ENCODE measurements at places on chromosomes 2 and 18. TPM values are rescaled to one million over a fixed set of nuclear protein-coding genes. Genes with fewer than 3 reads are reported as not detected.
A peak's percentile ranks its signal among the peaks of the same experiment; 100 is the strongest.

GREB1 gene
- 2.7 TPM for total RNA-seq

DLX1 gene
- total RNA-seq: 1.1 TPM

CACNB4 gene
- 3.0 TPM for total RNA-seq

ACYP2 gene
- 23.8 TPM for total RNA-seq

KLF7 gene
- 26.8 TPM for total RNA-seq

TUBB8B gene
- total RNA-seq: not detected

NPPC gene
- not detected for total RNA-seq

CCDC150 gene
- total RNA-seq: 1.6 TPM

SLC5A7 gene
- 0.78 TPM for total RNA-seq

OTOS gene
- 31.1 TPM for total RNA-seq

DNA sequence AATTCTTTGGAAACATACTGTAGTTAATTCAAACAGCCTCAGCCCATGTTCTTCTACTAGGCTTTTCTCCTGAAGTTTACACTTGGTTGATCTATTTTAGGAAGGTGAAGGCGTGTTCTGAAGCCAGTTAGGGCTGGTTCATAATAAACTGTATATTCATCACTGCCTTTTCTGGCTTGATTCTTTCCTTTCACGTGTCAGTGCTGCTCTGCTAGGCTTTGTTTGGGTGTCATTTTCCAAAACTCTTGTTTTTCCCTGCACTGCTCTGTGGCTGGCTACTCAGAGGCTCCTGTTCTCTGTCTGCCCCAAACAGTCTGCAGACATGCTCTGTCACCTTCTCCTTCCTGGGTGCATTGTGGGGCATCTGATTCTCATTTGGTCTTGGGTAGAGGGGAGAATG, 136.1 kb downstream of the PARD3B start:
- no peaks in the 10 kb centered on the region for H3K27me3 ChIP-seq
- H3K27ac ChIP-seq: no peak overlapping the region
- peaks cover 3% of the 10 kb centered on the region for H3K4me1 ChIP-seq
- no peak overlapping the region for H3K4me3 ChIP-seq
- H3K36me3 ChIP-seq: no peaks in the 10 kb centered on the region

GRCh38 chr2:5818961-5819600, 126.9 kb downstream of the SOX11 start:
- no peak overlapping the region for H3K27ac ChIP-seq
- no peaks in the 10 kb centered on the region for H3K27me3 ChIP-seq
- H3K36me3 ChIP-seq: no peaks in the 10 kb centered on the region
- no peaks in the 10 kb centered on the region for H3K4me1 ChIP-seq
- H3K4me3 ChIP-seq: no peak overlapping the region
- DNase-seq: no peak

- no peak for DNase-seq
- H3K4me3 ChIP-seq: no peak overlapping the region
- no peaks in the 10 kb centered on the region for H3K27me3 ChIP-seq
- H3K4me1 ChIP-seq: no peaks in the 10 kb centered on the region
- no peak overlapping the region for H3K27ac ChIP-seq
Measured at GRCh38 chr18:57649556-57650500, 28.2 kb upstream of the NARS1 start.

DNA sequence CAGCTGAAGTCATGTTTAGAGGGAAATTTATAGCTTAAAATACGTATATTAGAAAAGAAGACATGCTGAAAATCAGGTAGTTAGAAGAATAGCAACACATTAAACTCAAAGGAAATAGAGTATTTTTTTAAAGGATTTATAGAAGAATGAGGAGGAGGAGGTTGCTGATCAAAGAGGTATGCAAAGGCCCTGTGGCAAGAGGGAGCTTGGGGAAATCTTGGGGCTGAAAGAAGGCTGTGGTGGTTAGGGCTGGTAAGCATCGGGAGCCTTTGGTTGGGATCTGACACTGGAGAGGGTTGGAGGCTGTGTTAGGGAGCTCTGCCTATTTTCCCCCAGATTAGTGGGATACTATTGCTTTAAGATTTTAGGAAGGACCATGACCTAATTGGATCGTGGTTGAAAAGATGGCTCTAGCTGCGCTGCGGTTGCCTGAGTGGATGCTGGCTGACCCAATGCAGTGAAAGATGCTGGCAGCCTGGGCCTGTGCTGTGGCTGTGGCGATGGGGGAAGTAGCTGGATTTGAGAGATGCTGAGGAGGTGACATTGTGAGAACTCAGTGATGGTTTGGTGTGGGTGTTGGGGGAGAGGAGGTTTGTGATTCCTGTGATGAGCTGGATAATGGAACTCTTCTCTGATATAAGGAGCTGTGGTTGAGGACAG, 11.7 kb downstream of the DGKD start:
- no peak overlapping the region for H3K27ac ChIP-seq
- H3K4me3 ChIP-seq: no peak overlapping the region
- H3K27me3 ChIP-seq: no peaks in the 10 kb centered on the region
- H3K4me1 ChIP-seq: peaks cover 21% of the 10 kb centered on the region

DNA sequence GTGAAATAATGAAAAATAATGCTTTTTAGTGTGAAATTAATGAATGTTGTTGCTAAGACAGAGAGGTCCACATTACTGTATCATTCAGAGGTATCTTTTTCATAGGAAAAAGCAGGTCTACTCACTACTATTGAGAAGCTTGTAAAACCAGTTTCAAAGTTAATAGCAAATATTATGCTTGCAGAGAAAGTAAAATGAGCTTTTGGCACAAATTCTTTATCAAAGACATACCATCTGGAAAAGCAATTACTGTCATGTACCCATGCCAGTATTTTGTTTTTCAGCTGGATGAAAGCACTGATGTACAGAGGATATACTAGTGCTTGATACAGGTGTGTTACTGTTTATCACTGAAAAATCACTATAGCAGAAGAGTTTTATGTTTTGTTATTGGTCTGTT, 77.5 kb downstream of the NCOA1 start:
- H3K36me3 ChIP-seq: no peaks in the 10 kb centered on the region
- DNase-seq: no peak
- no peak overlapping the region for H3K27ac ChIP-seq
- no peak overlapping the region for H3K4me3 ChIP-seq
- H3K4me1 ChIP-seq: peaks cover 13% of the 10 kb centered on the region
- no peaks in the 10 kb centered on the region for H3K27me3 ChIP-seq

- H3K27me3 ChIP-seq: no peaks in the 10 kb centered on the region
- H3K27ac ChIP-seq: no peak overlapping the region
- H3K36me3 ChIP-seq: no peaks in the 10 kb centered on the region
- no peaks in the 10 kb centered on the region for H3K4me1 ChIP-seq
- no peak for DNase-seq
Measured at GRCh38 chr2:171909266-171909665, 13.0 kb upstream of the HAT1 start.

GRCh38 chr18:63040788-63041410, 278.7 kb downstream of the BCL2 start:
- H3K27ac ChIP-seq: no peak overlapping the region
- no peaks in the 10 kb centered on the region for H3K36me3 ChIP-seq
- no peaks in the 10 kb centered on the region for H3K27me3 ChIP-seq
- DNase-seq: no peak
- H3K4me3 ChIP-seq: no peak overlapping the region

DNA sequence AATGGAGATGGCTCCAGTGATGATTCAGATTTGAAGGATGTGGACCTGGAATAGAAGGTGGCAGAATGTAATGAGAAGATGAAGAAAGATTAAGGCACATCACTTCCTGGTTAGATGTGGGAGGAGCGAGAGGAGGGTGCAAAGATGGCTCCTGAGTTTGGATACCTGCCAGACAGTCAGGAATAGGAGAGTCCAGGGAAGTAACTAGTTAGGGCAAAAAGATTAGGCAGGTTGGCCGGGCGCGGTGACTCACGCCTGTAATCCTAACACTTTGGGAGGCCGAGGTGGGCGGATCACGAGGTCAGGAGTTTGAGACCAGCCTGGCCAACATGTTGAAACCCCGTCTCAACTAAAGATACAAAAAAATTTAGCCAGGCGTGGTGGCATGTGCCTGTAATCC, 5.6 kb downstream of the C2orf74 start:
- DNase-seq: no peak
- no peak overlapping the region for H3K27ac ChIP-seq
- no peak overlapping the region for H3K4me3 ChIP-seq
- peaks cover 12% of the 10 kb centered on the region for H3K36me3 ChIP-seq

DNA sequence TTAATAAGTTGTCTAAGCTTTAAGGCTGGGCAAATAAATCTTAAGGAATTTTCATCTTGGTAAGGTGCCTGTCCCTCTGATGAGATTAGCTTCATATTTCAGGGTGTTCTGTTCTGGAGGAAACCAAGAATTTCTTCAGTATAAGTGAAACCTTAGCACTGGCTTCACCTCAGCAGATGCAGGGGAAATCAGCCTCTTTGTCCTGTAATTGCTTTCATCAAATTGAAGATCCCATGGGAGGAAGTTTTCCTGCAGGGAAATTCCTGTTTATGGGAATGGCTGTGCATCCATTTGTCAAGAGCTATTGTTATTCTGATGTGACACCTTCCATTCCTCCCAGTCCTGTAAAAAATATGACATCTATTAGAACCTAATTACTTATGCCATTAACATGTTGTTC, 174.5 kb downstream of the PTPRM start:
- peaks cover 53% of the 10 kb centered on the region for H3K4me1 ChIP-seq
- H3K4me3 ChIP-seq: no peak overlapping the region
- DNase-seq: no peak
- no peaks in the 10 kb centered on the region for H3K36me3 ChIP-seq
- no peaks in the 10 kb centered on the region for H3K27me3 ChIP-seq

DNA sequence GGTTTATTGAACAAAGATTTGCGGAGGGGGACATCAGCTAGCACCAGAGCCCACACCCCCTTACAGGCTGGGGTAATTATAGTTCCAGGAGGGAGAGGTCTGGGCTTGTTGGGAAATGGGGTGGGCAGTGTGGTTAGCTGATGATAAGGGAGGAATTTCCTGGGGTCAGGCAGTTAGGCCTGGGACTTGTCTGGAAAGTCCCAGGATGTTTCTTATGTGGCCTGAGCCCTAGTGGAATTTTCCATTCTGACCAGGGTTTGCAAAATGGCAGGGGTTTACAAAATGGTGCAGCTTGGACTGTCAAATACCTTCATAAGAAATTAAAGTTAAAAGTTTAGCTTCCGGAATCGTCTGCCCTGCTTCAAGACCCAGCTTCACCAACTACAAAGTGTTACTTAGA, 199.1 kb downstream of the FBXO15 start:
- no peaks in the 10 kb centered on the region for H3K27me3 ChIP-seq
- no peak overlapping the region for H3K4me3 ChIP-seq
- DNase-seq: no peak
- H3K27ac ChIP-seq: no peak overlapping the region

- H3K27me3 ChIP-seq: no peaks in the 10 kb centered on the region
- H3K36me3 ChIP-seq: no peaks in the 10 kb centered on the region
- H3K4me3 ChIP-seq: no peak overlapping the region
- no peak overlapping the region for H3K27ac ChIP-seq
- DNase-seq: no peak
Measured at GRCh38 chr18:2879889-2880288, 33.1 kb downstream of the EMILIN2 start.

DNA sequence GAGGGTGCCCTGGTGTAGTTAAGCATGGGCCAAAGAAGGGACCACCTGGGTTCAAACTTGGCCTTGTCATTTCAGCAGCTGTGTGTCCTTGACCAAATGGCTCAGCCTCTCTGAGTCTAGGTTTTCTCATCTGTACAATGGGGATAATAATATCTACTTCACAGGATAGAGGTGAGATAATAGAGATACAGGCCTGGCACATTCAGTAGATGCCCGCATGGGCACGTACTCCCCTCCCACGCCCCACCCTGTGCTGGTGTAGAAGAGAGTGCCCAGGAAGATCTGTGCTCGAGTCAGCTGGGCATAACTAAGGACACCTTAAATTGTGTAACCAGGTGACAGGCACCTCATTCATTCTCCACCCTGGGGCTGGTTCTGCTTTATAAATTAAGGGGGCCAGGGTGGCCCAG, 8.4 kb upstream of the TMEM185B start:
- peak overlapping the region; percentile 77 for H3K27ac ChIP-seq
- H3K27me3 ChIP-seq: no peaks in the 10 kb centered on the region
- peaks cover 13% of the 10 kb centered on the region for H3K4me1 ChIP-seq

DNA sequence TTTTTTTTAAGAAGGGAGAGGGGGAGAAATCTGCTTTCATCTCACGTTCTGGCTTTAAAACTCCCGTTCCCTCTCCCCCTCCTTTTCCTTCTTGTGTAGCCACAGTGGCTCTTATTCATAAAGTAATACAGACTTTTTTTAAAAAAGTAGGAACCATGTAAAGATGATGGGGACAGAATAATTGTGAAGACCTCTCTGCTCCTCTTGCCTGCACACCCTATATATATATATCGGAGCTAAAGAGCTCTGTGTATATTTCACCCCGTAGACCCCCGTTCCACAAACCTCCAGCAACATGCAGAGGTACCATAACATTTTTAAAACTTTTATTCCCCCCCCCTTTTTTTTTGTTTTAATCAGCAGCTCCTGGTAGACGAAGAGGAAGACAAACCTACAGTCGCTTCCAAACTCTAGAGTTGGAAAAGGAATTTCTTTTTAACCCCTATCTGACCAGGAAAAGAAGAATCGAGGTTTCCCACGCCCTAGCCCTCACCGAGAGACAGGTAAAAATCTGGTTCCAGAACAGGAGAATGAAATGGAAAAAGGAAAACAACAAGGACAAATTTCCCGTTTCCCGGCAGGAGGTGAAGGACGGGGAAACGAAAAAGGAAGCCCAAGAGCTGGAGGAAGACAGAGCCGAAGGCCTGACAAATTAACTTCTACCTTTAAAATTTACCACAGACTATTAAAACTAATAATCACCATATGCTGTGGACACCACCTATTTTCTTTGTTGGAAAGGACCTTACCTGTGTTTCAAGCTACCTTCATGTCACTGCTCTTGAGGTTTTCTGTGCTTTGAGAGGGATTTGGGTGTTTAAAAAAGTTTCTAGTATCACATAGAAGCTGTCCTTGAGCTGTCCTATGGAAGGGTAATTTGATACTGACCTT, 1.7 kb downstream of the HOXD8 start:
- H3K4me1 ChIP-seq: peaks cover 5% of the 10 kb centered on the region
- peaks cover 65% of the 10 kb centered on the region for H3K27me3 ChIP-seq
- H3K4me3 ChIP-seq: no peak overlapping the region
- no peak for DNase-seq

- no peak overlapping the region for H3K4me3 ChIP-seq
- no peak for DNase-seq
- H3K27me3 ChIP-seq: no peaks in the 10 kb centered on the region
- peaks cover 4% of the 10 kb centered on the region for H3K4me1 ChIP-seq
- H3K27ac ChIP-seq: no peak overlapping the region
Measured at GRCh38 chr18:55249550-55249949, 290.3 kb upstream of the CCDC68 start.

DNA sequence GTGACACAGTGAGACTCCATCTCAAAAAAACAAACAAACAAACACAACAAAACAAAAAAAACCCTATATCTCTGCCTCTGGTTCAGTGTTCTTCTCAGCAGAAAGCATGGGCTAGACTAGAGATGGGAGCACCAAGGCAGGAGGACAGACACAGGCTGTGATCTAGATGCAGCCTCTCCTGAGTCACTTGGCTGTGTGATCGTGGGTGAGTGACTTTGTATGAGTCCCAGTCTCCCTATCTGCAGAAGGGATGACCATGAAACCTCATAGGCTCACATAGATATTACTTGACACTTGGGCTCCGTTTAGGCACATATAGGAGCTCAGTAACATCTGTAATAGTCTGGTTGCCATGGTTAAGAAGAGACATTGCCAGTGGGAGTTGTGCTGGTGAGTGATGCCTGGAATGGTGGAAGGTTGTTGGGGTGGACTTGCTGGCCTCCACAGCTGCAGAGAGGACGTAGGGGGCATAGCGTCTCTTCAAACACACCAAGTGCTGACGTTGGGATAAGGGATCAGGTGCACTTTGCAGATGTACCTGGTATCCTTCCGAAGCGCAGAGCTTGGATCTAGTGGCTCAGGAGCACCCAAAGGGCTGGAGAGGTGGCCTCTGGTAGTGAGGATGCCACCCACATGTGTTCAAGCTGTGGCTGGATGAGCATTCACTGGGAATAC, 318.9 kb upstream of the HS6ST1 start:
- no peaks in the 10 kb centered on the region for H3K27me3 ChIP-seq
- no peaks in the 10 kb centered on the region for H3K36me3 ChIP-seq
- no peak overlapping the region for H3K4me3 ChIP-seq
- H3K4me1 ChIP-seq: no peaks in the 10 kb centered on the region
- no peak for DNase-seq
- no peak overlapping the region for H3K27ac ChIP-seq

Data from thyroid gland (tissue), 4 donors.